ENCODE measurements at places on chromosomes 2 and 18.

DNA sequence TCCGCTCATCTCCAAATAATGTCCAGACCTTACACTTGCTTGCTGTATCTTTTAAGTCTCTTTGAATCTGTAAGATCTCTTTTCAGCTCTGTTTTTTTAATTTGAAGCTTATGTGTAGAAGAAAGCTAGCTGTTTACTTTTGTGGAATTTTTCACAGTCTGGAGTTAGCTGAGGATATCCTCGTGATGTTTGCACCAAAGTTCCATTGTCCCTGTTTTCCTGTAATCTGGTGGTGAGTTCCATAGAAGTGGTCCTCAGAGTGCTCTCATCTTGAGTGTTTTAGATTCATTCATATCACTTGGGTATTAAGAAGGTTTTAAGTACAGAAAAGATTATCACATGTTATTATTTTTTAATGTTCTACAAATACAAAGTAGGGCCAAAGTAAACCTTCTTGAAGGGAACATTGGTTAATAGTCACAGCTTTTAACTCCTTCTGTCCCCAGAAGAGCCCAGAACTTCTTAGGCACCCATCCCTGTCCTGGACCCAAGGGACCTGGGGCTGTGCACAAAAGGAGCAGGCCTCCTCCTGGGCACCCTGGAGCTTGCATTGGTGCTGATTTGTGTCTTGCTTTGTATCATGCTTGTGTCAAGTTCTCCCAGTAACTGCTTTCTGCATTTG, 15.0 kb downstream of the MLPH start:
- DNase-seq, result no peak

DNA sequence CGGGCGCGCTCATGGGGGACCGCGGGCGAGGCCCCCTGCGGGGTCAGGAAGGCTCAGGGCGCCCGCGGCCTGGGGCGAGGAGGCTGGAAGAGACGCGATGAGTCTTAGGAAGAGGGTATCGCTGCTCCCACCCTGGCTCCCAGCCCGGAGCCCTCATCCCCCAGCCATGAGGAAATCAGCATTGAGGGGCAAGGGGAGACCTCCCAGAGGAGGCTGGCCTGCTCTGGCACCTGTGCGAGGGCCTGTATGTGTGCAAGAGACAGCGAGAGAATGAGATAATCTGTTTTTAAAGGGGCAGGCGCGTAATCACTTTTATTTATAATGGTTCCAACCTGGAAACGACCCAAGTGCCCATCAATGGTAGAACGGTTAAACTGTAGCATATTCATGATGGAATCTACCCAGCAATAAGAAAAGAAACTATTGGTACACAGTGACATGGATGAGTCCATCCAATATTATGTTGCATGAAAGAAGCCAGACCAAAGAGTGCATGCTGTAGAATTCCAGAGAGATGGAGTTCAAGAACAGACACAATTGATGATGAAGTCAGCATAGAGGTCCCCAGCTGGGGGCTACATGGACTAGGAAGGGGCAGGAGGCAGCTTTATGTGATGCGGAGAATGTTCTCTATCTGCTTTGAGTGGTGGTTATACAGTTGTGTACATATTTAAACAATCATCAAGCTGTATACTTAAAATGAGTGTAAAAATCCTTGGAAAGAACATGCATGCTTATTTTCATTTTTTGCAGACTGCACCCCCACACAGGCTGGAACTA, 14.4 kb downstream of the FBXO41 start:
- no peak for DNase-seq

- DNase-seq, result no peak
These were observed 49.8 kb downstream of the LDLRAD4 start for GRCh38 chr18:13268158-13269012.

GRCh38 chr18:46415532-46416252, 241.3 kb downstream of the LOXHD1 start:
- no peak for DNase-seq

DNA sequence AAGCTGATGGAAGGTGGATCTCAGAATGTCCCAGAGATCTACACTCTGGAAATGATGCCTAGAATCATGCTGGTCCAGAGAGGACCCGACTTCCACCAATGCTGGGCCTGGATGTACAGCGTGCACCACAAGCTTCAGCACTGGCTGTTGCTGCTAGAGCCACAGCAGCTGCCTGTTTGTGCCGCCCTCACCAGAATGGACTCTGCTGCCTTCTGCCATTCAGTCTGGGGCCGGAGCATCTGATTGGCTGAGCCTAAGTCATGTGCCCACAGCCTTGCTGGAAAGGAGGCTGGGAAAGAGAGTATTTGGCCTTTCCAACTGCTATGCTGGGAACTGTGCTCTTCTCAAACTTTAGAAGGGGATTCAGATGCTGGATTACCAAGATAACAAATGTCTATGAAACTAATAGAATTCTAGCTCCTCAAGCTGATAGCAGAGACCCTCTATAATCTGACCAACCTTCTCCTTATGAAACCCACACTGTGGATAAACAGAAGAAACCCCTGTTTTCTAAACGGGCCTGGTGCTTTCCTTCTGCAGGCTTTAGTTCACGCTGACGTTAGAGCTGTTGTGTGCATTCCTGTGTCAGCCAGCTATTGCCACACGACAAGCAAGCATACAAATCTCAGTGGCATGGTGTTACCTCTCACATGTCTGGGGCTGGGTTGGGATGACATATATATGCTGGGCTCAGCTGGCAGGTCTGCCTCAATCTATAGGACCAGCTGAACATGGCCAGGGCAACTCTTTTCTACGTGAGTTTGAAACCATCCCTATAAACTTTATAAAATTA, 4.1 kb upstream of the LOXHD1 start:
- DNase-seq, result peak; percentile 2

DNA sequence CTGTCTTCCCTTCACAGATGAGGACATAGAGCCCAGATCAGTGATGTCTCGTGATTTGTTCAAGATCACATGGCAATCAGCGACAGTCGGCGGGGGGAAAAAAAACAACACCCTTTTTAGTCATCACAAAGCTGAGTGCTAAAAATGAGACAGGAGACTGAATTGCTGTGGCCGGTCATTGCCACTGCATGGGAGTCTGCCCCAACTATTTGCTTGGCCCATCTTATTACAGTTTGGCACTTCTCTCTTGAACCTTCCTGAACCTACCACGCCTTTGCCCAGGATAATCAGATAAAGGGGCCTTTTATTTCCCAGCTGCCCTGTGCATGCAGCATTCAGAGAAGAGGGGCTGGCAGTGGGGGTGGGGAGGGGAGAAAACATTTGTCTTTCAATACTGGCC, 42.7 kb downstream of the SETBP1 start:
- DNase-seq, result no peak

DNA sequence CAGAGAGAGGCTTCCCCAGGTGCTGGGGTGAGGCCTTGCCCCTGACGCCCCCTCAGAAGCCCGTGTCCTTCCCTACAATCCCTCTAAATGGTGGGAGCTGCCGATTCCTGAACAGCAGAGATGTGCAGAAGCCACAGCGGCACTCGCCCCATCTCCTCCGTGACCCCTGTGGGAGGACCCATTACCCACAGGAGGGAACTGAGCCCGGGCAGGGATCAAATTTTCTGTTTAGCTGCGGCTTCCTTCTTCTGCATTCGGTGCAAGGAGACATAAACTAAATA, 181.2 kb upstream of the RAB6C start:
- DNase-seq, result no peak

- no peak for DNase-seq
These were observed 483 bp downstream of the OSBPL6 start for GRCh38 chr2:178194600-178195389.

DNA sequence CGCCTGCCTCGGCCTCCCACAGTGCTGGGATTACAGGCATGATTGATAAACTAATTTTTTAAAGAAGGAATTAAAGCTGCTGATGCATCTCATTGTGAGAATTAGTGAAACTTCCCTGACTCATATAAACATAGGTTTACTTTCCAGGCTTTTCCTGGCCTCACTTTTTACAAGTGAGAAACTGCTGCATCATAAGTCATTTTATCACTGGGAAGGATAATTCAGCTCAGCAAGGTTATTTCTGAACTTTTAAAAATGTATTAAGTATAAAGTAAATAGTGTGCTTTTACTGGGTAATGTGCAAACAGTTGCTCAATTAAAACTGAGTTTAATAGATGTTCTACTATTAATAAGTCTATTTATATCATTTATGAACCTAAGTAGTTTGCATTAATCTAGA, 1130.3 kb upstream of the CDH2 start:
- no peak for DNase-seq

GRCh38 chr2:31254237-31255203, 20.6 kb downstream of the EHD3 start:
- no peak for DNase-seq

- no peak for DNase-seq
These were observed 162.1 kb downstream of the MYO3B start for GRCh38 chr2:170339750-170340692.

- DNase-seq, result no peak
These were observed 28.2 kb upstream of the SOCS6 start for GRCh38 chr18:70260683-70261082.

DNA sequence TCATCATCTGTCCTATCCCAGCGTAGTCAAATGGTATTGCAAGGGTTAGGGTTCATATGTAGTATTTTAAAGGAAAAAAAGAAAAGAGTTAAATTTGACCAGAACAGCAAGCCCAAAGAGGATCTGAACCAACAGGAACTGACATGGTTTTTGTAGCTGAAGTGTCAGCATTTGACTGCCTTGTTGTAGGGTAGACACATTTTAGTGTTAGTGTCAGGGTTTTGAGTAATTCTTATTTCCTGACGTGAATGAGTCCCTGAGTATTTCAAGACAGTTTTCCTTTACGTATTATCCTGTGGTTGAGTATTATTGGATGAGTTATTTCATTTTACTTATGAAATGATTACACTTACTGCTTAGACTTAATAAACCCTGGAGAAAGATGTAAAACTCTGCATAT, 173.3 kb upstream of the ZEB2 start:
- no peak for DNase-seq

DNA sequence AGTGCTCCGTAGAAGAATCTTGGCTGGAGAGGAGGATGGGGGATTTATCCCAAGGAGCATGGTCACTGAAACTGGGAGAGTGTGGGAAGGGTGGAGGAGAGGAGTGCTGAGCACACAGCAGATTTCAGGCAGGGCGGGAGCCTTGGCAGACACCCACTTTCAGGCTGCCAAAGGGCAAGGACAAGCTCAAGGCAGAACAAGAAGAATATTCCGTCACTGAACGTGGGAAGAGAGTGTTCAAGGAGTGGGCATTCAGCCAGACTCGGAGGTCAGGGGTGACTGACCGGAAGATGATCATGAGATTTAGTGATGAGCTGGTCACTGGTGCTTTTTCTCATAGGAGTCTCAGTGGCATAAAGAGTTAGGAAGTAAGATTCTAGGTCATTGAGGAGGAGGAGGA, 136.2 kb upstream of the RASGRP3 start:
- no peak for DNase-seq

DNA sequence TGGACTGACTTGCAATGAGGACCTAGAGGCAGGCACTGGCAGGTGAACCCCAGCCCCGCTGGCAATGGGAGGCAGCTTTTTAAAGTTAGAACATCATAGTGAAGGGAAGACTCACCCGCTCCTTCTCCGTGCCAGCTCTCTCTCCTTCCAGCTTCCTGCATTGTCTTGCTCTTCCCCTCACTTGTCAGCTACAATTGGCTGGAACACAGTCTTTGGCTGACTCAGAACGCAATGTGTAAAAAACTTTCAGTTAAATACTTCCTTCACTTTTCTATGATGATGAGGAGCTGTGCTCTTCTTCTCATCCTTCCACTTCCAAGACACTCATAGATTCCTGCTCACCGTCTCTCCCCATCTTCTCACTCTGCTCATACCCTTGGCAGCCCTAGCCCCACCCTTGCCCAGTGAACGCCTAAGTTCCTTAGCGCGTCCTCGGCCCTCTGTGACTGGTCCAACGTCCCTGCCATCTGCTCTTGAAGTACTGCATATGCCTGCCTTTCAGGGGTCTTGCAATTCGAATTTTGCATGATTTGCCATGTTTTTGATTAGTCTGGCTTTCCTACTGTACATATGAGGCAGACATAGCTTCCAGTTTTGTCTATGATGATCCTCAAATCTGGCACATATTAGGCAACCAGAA, 118.0 kb upstream of the TMEM200C start:
- no peak for DNase-seq

- DNase-seq, result peak; percentile 40
These were observed 24.9 kb downstream of the MTCL1 start for GRCh38 chr18:8730080-8730827.

DNA sequence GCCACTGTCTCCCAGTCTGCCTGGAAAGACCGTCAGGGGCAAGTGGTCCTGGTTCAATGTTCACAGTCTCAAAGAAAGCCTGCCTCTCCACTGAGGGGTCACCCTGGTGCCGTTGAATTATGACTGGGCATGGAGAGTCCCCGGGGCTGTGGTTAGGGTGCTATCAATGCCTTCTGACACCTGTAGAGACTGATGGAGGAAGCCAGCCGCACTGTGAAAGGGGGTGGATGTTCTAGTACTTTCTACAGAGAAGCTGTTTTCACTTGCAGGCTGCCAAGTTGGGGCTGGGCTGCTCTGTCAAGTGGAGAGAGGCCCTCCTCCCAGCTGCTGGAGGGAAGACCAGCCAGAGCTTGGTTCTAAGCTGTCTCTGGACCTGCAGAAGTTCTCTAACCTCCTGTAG, 80.5 kb downstream of the BCL2L11 start:
- DNase-seq, result no peak

DNA sequence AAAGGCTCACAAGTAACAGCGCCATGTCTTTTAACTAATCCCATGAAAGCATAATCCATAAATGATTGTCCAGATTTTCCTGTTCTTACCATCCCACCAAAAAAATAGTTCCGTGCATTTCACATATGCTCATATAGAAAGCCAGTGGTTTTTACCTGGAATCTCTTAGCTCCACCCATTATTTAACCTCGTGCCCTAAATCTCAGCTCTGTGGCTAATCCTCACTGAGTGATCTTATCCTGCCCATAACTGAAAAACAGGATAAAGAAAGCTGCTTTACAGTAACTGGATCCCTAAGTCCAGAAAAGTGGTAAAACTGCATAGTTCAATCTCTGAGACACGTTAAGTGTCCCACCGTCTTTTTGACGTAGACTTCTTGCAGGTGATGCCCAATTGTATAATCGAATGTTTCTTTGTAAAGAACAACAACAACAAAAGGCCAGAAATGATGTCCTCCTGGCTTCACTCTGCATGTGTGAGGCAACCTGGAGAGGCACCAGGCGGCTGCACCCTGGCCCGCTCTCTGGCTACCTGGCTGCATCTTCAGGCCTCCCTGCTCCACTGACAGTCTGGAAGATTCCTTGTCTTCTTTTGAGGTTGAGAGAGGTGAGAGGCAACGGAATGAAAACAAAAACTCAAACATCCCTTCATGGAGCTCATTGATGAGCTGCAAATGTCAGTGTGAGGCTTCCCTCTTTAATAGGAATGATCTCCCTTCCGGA, 38.6 kb downstream of the FEZ2 start:
- DNase-seq, result no peak

Data from NCI-H774 (cell line).